ENCODE measurements at places on chromosomes 2 and 18.

- DNase-seq, result peak; percentile 94
These were observed 1.2 kb upstream of the AFTPH start for GRCh38 chr2:64522843-64523428.

DNA sequence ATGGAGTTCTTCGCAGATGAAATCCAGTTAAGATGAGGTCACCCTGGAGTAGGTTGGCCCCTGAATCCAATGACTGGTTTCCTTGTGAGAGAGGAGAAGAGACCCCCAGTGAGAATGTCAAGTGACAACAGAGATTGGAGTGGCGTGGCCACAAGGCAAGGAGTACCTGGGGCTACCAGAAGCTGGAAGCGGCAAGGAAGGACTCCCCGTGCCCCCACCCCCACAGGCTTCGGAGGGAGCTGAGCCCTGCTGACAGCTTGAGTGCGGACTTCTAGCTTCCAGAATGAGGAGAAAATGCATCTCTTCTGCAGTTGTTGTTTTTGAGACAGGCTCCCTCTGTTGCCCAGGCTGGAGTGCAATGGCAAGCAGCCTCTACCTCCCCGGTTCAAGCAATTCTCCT, 78.0 kb upstream of the HPCAL1 start:
- DNase-seq, result no peak

- no peak for DNase-seq
These were observed 226.3 kb upstream of the SPHKAP start for GRCh38 chr2:228407821-228408220.

- no peak for DNase-seq
These were observed 51.7 kb upstream of the ATIC start for GRCh38 chr2:215260097-215260677.

DNA sequence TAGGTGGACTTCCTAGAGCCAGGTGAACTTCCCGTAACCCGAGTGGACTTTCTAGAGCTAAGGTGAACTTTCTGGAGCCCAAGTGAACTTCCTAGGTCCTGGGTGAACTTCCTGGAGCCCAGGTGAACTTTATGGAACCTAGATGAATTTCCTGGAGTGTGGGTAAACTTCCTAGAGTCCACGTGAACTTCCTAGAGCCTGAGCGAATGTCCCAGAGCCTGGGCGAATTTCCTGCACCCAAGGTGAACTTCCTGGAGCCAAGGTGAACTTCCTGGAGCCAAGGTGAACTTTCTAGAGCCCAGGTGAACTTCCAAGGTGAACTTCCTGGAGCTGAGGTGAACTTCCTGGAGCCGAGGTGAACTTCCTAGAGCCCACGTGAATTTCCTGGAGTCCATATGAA, 70.0 kb downstream of the RTP5 start:
- no peak for DNase-seq

DNA sequence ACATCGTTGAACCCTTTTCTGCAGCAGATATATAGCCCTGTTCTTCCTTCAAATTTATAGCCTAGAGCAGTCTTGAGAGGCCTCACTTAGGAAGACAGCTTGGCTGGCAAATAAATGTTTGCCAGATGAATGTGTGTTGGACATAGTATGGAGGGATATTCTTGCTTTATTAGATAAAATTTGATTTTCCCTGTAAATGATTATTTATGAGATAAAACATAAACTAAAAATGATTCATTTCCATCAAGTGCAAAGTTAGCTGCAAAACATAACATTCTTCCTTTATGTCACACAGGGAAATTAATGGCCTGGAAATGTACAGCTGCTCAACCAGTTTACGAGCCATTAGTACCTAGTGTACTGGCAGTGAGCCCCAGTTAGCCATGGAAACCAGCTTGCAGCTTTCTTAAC, 82.5 kb downstream of the LIMS1 start:
- peak; percentile 31 for DNase-seq

DNA sequence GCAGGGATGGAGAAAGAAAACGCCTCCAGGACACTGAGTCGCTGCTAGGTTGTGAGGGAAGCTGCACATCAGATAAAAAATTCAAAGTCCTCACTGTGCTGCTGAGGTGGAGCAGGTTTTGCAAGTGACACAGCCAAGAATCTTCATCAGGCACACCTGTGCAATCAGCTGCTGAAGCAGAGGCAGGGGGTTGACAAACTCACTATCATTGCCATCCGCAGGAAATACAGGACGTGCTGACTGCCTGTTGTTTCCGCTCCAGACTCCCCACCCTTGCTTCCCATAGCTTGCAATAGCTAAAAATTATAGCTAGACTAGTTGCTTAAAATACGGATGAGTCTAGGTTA, 147.8 kb upstream of the FHL2 start:
- DNase-seq, result no peak

GRCh38 chr2:240933966-240934700, 28.0 kb downstream of the CROCC2 start:
- DNase-seq, result peak; percentile 66
